ENCODE measurements at places on chromosomes 1 and 21.

DNA sequence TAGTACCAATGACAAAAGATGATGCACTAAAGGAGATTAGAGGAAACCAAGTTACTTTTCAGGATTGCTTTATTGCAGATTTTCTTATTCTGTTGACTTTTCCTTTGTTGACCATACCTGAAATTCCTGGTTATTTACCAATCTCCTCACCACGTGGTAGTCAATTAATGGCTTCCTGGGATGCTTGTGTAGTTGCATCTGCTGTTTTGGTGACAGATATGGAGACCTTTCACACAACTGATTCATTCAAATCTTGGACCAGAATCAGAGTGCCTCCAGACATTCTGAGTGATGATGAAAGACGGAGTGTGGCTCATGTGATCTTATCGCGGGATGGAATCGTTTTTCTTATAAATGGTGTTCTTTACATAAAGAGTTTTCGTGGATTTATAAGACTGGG, 91.3 kb downstream of the CATSPERE start:
- no peak for DNase-seq

GRCh38 chr1:203187689-203188264, 1.3 kb upstream of the CHI3L1 start:
- DNase-seq: no peak

DNA sequence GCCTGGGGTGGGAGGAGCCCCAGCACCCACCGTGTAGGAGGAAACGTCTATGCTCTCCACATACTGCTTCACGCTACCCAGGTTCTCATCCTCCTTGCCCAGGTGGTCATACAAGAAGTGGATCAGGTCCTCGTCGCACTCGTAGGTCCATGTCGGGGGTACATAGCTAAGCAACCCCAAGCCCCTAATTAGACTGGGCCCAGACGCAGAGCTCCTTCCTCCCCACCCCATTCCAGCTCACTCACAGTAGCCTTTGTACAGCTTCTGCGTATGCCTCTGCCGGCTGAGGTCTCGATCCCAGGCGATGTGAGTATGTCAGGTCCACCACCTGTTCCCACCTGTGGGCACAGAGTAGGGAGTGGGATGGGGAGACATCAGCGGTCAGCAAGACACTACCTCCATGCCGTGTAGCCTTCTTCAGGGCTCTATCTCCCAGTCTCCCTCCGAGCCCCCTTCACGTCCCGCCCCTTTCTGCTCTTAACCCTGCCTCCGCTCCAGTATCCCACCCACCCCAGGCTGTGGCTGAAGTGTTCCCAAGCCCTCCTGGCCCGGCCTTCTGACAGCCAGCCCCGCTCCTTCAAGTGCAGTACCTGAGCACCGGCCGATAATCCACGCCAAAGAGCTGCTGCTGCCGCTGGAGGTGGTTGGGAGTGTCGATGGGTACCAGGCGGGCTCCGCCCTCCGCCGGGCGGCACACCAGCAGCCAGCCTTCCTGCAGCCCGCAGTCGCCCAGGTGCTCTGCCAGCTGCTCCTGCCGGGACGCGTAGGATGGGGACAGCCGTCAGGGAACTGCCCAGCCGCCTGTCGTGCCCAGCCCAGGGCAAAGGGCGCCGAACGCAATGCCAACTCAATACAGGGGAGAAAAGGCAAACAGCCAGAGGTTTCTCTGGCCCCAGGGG, 919 bp downstream of the HECTD3 start:
- DNase-seq: no peak

DNA sequence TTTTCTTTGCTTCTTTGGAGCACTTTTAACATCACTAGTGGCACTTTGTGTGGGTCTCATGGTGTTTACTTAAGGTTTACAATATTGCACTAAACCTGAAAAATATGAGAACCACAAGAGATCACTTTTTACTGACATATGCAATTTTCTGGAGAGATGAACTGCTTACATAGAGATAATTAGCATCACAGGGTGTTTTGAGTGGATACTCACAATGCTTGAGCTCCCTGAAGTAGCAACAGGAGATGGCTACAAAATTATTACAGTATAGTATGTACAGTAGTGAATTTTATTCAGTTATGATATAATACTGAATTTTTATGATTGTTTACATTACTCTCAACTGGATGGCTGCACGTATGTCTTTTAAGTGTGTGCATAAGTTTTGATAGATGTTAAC, 22.6 kb downstream of the RPRD2 start:
- no peak for DNase-seq

- DNase-seq: peak; percentile 8
These were observed 9.7 kb downstream of the OR2B11 start for GRCh38 chr1:247448107-247448791.

DNA sequence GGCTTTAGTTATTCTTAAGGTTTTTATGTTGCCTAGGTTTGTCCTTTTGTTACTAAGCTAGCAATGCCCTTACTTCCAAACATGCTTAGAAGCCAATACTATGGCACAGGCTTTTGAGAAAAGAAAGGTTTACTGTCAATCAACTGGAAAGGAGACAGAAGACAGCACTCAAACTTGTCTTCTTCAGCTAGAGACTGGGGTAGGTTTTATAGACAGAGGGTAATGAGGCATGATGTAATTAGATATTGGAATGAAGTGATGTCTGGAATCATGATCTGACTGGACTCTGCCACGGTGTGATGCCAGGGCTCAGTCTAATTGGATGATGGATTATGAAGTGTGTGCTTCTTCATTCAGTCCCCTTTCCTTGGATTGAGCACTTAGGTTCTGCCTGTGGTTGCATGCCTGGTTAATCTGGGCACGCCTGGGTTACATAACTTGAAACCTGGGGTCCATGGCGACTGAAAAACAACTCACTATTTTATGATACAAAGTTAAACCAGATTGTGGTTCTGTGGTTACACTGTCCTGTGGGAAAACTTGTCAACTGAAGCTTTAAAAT, 625.8 kb downstream of the BRINP3 start:
- DNase-seq: no peak

DNA sequence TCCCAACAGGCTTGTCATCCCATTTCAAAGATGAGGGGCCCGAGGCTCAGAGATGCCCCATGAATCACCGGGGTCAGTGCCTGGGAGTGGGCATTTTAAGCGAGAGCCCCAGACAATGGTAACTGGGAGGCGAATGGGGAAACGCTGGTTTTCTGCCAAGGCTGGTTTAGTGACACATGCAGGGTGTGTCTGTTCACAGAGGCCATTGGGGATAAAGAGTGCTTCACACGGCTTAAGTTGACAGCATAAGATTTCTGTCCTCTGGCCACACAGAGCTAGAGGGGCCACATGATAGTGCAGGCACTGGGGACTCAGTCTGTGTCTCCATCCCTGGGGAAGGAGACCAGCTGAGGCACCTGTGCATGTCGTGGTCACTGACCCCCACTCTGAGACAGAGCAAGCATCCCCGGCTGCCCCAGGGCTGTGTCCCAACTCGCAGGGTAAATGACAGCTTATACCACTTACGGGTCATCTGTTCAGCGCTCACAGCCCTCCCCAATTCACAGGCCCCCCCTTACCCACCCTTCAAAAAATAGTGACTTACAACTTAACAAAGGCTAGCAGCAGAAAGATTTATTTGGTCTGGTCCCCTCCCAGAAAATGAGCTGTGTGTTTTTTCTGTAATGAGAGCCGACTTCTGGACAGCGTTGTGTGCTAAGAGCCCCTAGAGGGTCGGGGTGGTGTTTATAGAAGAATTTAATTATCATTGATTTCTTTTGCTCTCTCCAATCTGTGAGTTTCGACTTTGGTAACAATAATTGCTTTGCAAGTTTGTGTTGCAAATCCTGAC, 34.9 kb upstream of the ARHGEF16 start:
- no peak for DNase-seq

DNA sequence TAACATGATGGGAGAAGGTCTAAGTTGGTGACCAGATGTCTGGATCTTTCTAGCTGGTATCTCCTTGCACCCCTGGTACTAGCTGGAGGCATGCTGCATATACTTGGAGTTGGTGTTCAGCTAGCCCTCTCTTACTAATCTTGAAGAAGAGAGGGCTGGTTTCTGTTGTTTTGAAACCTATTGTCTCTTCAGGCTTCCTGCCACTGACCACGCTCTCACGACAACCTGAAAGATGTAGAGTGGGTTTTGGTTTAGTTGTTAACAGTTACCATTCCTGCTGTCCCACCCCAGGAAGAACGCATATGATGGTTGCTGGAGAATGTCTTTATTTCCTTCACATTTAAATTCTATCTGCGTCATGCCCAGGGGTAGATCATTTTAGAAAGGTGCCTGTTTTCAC, 3.6 kb downstream of the MAN1C1 start:
- DNase-seq: no peak

DNA sequence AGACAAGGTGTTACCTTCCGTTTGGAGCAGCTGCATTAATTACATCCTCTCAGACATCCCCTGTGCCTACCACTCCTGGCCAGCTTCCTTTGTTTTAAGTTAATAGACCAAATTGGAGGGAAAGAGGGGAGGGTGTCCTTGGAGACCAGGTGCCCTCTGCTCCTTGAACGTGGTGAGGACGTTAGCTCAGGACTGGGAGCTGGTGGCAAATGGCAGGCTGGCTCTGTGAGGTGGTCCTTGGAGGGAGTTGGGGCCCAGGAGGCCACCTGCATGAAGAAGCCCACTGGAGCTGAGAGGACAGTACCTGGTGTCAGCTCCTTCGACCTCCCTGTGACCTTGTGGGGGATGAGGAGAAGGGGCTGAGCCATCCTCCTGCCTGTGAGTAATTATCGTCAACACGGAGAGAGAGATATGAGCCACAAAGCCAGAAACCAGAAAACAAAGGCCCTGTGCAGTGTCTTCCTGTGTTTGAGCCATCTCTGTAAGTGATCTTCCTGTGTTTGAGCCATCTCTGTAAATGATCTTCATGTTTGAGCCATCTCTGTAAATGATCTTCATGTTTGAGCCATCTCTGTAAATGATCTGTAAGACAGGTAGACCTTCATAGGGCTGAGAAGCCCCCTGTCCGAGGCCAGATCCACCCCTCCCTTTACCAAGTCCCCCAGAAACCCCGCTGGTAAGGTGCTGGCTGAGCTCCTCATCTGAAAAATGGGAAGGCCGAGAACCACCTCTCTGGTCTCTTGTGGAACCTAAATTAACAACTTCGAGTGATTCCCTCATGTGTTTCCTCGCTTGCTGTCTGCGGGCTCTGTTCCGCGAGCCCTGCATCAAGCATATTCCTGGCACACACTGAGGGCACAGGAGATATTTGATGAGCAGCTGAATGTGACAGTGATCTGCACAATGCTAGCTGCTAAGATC, 126.0 kb downstream of the CAMTA1 start:
- no peak for DNase-seq

Data from activated T-helper 1 cell treated with anti-CD3 and anti-CD28 coated beads, Interleukin-2, amount 50 U/mL, for 16 hours (primary cell).